COLO829 (cell line): ENCODE measurements at places on chromosomes 5 and 9.

DNA sequence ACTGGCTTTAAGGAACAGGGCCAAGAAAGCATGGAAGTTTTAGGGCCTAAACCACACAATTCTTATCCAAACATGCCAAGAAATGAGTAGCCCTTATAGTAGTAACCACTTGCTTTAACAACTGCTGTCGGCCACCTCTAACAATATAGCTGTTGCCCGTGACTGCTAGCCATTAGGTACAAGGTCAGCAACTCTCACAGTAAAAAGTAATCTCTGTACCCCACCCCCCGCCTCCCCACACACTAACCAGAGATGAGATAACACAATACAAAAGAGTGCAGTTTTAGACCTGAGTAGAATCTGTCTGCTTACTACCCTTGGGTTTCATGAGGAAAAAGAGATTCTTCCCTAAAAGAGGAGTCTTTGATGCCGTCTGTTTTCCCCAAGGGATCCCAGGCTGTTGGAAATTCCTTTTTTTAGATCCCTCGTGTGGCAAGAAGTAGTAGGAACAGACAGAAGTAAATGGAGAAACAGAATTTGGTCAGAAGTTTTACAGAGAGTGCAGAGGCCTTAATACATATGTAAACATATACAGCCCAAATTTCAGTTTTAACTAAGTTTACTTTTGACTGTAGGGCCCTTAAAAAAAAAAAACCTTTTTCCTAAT, 94.3 kb downstream of the WDR41 start:
- DNase-seq = peak; percentile 21

GRCh38 chr9:91577633-91578061, 154.0 kb upstream of the NFIL3 start:
- DNase-seq = no peak

DNA sequence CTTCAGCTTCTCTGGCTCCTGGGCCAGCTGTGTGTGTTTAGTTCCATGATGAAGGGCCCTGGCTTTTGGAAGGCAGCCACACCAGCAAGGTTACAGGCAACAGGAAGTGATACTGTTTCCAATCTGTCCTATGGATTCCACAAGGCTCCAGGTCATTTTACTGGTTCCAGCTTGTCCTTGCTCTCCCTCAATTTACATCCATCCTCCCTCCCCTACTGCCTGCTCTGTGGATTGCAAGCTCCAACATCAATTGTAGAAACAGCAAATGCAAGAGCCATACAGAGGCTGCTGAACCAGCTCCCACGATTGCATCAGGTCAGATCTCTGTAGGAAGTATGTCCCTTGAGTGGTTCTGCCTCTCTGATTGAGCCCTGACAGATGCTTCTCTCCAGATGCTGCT, 409.8 kb downstream of the NTRK2 start:
- DNase-seq = no peak

DNA sequence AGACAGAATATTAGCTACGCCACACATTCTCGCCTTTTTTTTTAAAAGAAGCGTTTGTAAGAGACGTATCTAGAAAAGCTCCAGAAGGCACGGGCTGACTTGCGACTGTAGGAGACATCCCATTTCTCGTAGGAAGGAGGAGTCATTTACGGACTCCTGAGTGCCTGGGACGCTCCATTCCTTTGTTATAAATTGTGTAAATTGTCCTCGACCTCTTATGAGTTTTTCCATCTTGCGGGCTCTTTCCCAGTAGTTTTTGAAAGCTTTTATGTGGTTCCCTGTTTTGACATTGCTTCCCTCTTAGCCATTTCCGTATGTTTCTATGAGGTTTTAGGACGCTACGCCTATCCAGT, 1.0 kb downstream of the RABL6 start:
- DNase-seq = peak; percentile 32

- no peak for DNase-seq
Observed at GRCh38 chr5:72472031-72472430, 35.2 kb downstream of the ZNF366 start.

GRCh38 chr9:68555437-68556150, 14.9 kb upstream of the TMEM252 start:
- no peak for DNase-seq

DNA sequence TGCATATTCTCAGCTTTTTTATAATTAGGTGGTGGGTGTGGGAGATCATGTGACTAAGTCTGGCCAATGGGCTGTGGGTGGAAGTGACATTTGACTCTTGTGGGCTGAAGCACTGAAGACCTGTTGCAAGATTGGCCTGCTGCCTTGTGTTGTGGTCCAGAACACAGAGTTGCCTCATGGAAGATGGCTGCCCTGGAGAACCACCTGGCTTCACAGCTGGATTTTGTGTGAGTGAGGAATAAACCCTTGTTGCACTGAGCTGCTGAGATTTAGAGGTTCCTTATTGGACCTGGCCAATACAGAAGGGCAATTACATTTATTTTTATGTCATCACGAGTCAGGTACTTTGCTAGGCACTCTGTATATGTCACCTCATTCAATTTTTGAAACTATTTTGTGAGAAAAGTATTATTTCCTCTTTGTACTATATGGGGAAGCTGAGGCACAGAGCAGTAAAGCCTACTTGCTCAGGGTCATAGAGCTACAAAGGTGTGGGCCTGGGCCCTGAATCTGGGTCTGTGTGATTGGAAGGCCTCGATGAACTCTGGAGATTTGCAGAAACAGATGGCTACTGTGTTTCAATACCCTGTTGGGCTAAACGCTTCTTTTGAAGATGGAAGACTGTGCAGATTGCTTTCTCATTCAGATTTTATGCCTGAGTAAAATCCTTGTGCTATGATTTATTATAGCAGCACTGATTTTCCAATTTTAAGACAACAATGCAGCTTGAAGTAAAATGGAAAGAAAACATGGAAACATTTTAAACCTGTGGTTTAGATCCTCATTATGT, 71.2 kb upstream of the TBC1D2 start:
- DNase-seq = no peak

DNA sequence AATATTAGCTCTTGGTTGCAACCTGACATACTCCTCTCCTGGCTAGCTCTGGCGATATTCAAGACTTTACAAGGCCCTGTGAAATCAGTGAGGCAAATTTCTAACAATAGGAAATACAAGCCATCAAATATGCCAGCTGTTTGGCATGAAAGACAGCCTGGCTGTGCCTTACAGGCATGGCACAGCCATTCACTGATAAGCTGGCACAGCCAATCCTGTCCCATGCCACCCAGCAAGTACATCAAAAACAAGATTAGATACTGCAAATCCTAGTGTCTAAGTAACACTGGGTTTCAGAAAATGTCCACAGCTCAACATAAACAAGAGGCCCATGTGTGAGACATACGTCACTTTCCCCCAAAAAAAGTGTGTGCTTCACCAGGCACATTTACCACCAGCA, 1045.8 kb upstream of the DMAC1 start:
- no peak for DNase-seq

DNA sequence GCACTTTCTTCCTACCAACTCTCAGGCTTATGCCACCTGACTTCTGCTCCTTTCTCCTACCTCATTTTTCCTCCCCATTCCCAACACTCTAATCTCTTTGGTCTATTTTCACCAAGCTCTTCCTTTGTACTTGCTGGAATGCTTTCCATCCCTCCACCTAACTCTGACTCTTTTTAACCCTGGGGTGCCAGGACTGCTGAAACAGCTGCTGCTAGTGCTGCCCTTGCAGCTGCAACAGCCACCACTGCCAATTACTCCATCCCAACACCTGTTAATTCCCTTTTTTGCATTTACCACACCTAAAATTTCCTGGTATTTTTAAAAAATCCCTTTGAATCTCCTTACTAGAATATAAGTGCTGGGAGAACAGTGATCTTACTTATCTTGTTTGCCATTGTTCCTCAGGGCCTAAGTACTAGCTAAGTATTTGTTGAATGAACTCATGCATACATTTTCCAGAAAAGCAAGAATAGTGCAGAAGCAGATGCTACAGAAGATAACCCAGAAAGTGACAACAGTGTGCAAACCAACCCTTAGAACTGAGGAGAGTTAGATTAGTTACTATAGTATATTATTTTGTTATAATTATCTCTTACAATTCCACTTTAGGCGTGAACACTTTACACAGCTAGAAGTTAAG, 11.5 kb downstream of the NADK2 start:
- DNase-seq = no peak

- no peak for DNase-seq
Observed at GRCh38 chr9:113503613-113504211, 40.2 kb downstream of the RGS3 start.

DNA sequence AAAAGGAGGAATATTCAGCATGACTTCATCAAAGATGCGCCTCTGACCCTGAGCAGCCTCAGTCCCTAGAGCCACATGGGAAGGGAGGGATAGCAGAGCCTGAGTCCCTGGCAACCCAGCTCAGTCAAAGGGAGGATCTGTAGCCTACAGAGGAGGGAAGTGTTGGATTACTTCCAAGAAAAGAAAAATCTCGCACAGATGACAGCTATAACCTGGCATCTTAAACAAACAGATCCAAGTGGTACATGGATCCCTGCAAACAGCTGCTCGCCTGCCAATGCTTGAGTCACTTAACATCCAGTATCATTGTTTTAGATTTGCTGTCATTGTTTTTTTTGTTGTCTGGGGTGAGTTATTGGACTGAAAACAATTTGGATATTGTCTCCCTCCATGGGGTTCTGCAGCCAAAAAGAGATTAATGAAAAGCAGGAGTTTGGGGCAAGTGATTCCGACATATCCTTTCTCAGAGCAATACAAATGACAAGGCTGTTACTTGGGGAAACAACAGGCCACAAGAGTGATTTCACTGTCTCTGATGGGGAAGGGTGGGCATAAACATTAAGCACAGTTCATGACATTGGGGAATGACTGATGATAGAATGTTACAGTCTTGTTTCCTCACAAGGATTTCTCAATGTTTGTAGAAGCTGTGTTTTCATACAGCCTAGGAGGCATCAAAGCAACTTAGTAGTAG, 153.5 kb upstream of the KIF2A start:
- DNase-seq = no peak

GRCh38 chr5:73748510-73749400, 122.8 kb downstream of the ARHGEF28 start:
- DNase-seq = no peak
